ENCODE measurements at places on chromosomes 1 and 21.

- DNase-seq: no peak
Measured at GRCh38 chr21:17118638-17119384, 394.0 kb upstream of the CXADR start.

GRCh38 chr1:160045653-160046052 lies 13.9 kb upstream of the PIGM start:
- no peak for DNase-seq

- no peak for DNase-seq
Measured at GRCh38 chr1:229851511-229851910, 215.5 kb upstream of the GALNT2 start.

DNA sequence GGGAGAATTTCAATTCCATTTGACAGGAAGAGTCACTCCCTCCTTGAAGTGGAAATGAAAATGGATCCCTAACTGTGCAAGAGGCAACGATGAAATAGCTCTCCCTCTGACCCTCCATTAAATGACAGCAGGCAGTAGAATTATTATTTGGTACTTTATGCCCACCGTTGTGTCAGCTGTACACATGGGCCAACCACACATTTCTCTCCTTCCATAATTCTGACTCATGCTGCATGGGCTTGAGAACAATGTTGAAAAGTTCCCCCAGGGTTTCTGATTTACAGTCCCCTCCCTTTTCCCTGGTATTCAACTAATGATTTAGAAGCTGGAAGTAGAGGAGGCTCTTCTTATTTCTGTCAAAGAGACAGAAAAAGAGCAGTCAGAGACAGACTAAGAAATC lies 103.5 kb downstream of the RGS7 start:
- no peak for DNase-seq

DNA sequence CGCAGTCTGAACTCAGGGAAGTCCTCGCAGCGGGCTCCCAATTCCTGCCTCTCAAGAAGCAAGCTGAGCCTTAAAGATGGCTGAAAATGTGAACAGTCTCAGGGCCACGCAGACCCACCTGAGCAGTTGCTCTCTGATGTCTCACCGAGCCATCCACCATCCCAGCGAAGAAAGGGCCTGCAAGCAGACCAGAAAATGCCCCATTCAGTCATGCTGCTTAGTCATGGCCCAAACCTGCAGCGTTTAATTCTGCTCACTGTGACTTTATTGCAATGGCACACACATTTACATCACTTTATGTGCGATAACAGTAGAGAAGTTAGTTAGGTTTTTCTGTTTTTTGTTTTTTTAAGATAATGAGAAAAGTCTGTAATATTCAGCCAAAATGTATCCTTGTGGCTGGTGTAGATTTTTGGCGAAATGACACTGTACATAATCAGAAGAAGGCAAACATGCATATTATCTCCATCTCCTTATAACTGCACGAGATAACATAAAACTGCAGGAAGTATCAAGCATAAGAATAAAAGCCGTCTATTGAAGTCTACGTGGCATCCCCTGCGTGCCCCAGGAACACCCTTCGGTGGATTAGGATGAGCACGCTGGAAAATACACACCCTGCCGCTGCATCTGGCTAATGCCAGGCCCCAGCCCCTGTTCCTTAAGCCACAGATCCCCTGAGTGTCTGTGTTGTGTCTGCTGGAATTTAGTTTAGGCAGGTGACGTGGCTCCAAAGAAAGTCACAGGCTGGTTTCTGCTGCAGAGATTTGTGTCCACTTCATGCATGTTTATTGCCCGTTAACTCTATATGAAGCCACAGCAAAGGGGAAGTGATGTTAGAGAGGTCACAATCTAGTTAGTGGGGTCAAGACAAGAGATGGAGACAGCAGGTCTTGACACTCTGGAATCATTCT lies 119.8 kb upstream of the IRF2BP2 start:
- no peak for DNase-seq

GRCh38 chr21:38920631-38921398 lies 115.1 kb downstream of the ETS2 start:
- no peak for DNase-seq

DNA sequence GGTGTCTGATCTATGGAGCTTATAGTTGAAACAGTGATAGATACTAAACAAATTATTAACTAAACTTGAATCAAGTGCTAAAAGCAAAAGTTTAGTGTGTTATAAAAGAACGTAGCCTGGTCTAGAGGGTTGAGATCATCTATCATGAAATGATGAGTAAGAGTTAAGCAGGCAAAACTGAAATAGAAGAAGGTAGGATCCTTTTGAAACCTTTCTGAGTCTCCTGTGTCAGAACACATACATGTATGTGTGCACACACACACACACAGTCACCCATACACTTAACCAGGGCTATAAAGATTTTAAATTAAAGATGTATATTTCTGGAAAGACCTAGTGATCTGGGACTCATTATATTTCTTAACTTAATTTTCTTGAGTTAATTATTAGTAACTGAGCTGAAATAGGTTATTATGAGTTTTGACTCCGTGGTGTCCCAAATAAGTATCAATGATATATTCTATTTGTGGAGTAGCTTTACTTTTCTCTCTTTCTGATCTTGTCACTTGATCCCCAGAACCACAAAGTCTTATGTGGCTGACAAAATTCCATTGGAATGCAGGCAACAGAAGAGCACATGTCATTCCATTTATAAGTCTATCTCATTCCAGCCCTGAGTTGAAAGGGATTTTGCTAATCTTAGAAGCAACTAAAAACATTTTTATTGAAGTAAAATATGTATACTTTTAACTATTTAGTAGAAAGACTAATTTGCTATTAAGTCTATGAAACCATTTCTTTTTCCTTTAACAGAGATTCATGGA lies 70.7 kb downstream of the PRRX1 start:
- no peak for DNase-seq

- no peak for DNase-seq
Measured at GRCh38 chr21:32572574-32573420, 12.5 kb downstream of the TCP10L start.

- no peak for DNase-seq
Measured at GRCh38 chr21:31142600-31142999, 104.3 kb upstream of the KRTAP19-8 start.

- DNase-seq: no peak
Measured at GRCh38 chr1:242081446-242081845, 82.5 kb upstream of the MAP1LC3C start.

DNA sequence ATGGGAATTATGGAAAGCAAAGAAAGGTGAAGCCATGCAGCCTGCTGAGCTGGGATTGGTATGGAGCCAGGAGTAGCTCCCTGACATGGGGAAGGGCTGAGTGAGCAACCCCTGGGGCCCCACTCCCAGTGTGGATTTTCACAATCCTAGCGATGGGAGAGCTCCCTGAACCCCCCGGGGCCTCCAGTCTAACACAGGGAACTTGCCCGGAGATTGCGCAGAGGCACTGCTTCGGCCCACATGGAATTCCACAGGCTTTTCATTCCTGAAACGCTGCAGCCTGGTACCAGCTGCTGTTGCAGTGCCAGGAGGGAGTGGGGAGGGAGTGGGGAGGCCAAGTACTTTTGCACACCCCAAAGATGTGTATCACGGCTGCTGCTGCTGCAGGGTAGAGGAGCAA lies 110.4 kb upstream of the C21orf91 start:
- no peak for DNase-seq

DNA sequence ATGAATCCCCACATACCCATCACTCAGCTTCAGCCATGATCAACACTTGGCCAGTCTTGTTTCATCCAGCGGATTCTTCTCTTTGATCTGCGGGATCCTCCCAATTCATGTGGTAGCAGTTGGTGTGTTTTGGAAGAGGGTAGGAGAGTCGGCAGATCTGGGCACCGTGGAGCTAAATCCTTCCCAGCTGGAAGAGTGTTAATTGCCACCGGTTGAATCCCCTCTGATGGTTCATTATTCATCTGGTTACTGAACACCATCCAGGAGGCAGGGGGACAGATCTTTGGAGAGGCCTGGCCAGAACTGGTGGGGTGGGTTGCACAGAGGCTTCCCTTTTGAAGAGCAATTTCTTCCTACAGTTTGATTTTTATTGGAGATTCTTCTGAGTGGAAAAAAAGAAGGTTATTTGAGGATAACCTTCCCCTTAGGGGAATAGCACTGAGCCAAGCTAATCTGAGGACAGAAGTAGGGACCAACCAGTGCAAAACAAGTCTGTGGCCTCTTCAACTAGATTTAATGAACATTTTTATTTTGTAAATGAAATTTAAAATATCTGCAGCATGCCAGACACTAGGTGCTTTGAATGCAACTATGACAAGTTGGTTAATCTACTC lies 8.1 kb downstream of the NFASC start:
- DNase-seq: no peak

DNA sequence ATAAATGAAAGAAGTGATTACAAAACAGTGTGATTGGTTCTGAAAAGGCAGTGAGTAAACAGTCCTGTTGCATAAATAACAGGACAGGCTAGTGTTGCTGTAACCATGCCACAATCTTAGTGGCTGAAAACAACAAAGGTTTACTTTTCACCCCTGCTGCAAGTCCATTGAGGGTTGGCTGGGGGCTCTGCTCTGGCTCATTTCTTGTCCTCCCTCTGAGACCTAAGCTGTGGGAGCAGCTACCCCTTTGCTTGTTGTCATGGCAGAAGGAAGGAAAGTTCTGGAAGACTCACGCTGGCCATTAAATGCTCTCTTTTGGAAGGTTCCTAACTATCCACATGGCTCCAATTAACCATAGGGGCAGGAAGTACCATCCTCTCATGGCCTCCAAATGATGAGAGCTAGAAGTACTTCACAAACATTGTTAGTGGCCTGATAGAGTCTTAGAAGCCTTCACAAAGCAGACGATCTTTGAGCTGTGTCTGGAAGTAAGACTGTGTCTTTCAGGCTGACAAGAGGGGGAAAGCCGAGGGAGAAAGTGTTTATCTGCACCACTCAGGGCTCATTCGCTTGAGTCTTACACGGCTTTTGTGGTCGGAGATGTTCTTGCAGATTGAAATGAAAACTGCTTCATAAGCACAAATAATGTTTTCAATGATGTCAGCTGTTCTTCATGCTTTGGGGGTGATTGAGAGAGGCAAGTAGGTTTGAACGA lies 11.9 kb downstream of the RCSD1 start:
- DNase-seq: no peak

DNA sequence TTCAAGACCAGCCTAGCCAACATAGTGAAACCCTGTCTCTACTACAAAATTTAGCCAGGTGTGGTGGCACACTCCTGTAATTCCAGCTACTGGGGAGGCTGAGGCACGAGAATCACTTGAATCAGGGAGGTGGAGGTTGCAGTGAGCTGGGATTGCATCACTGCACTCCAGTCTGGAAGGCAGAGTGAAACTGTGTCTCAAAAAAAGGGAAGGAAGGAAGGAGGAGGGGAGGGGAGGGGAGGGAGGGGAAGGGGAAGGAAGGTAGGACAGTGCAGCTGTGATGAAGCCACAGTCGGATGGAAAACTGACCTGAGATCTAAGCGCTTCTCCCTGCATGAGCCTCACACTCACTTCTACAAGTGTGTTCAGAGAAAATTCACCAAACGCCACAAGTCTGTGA lies 22.0 kb upstream of the FHAD1 start:
- no peak for DNase-seq

GRCh38 chr1:207314816-207315215 lies 6.7 kb upstream of the CD55 start:
- no peak for DNase-seq

- DNase-seq: no peak
Measured at GRCh38 chr1:40861224-40862003, 749 bp downstream of the CITED4 start.

GRCh38 chr1:243343970-243344937 lies 88.4 kb downstream of the SDCCAG8 start:
- DNase-seq: no peak

GRCh38 chr1:110308247-110308646 lies 30.9 kb upstream of the RBM15 start:
- no peak for DNase-seq

- no peak for DNase-seq
Measured at GRCh38 chr1:181742426-181742825, 259.1 kb downstream of the CACNA1E start.

GRCh38 chr1:208934933-208935332 lies 648.6 kb upstream of the CAMK1G start:
- DNase-seq: no peak

GRCh38 chr1:2194319-2194897 lies at the start of gene FAAP20:
TSS of gene FAAP20 (minus strand) at chr1:2194772. CDS start at chr1:2194749, 23 bp downstream.
- DNase-seq: no peak

DNA sequence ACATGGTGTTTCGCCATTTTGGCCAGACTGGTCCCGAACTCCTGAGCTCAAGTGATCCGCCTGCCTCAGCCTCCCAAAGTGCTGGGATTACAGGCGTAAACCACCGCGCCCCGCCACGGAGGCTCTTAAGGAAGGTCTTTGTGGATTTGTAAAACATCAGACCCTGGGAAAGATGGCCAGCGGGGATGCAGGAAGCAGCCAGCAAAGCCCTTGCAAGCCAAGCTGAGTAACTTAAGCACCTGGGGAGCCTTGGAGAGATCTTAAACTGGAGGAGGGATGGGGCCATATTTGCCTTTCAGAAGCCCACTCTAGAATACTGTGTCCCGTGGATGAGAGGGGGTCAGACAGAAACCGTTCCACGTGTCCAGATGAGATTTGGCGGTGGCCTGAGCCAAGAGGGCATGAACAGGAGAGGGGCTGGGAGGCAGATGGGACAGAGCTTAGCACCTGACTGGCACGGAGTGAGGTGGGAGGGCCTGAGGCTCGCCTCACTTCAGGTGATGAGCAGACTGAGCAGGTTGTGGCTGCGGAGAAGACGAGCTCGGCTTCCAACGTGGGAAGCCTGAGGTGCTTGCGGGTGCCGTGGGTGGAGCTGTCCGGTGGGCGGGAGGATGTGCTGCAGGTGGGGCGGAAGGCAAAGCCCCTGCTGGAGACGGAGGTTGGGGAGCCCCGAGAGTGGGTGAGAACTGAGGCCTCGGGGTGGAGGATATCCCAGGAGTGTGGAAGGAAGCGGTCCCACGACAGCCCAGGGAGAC lies 11.7 kb downstream of the C1orf216 start:
- DNase-seq: no peak

DNA sequence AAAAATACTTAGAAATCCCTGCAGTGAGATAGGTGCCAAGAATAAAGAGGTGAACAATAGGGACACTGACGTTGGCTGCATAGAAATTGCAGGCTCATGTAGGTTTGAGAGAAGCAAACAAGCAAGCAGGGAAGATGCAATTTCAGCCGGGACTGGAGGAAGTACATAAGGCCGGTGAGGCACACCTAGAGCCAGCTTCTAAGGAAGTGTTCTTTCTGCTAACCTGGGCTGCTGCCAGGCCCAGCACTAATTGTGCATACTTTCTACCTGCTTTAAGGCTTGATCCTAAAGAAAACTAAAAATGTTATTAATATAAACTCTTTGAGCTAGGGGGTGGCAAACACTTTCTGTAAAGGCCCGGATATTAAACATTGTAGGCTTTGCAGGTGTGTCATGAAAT lies 71.0 kb downstream of the LMO4 start:
- no peak for DNase-seq

GRCh38 chr1:55346586-55346985 lies 131.4 kb upstream of the USP24 start:
- DNase-seq: no peak

GRCh38 chr1:185207980-185208602 lies 51.1 kb downstream of the SWT1 start:
- DNase-seq: no peak

- no peak for DNase-seq
Measured at GRCh38 chr1:72355899-72356298, 73.6 kb upstream of the NEGR1 start.

- DNase-seq: no peak
Measured at GRCh38 chr1:1179983-1180861, 6.5 kb downstream of the TTLL10 start.

GRCh38 chr21:45629046-45629981 lies 14.2 kb upstream of the PCBP3 start:
- DNase-seq: no peak

- no peak for DNase-seq
Measured at GRCh38 chr1:28341591-28341990, 12.8 kb downstream of the MED18 start.

GRCh38 chr1:158527190-158527815 lies 26.9 kb downstream of the OR6Y1 start:
- no peak for DNase-seq
